Activated CD8-positive, alpha-beta T cell treated with anti-CD3 and anti-CD28 coated beads, Interleukin-2, amount 10 ng/mL, durations not matched to agents 7 days and 5 days (primary cell): ENCODE measurements at places on chromosomes 6 and 20. TPM values are rescaled to one million over a fixed set of nuclear protein-coding genes. Genes with fewer than 3 reads are reported as not detected.

DNA sequence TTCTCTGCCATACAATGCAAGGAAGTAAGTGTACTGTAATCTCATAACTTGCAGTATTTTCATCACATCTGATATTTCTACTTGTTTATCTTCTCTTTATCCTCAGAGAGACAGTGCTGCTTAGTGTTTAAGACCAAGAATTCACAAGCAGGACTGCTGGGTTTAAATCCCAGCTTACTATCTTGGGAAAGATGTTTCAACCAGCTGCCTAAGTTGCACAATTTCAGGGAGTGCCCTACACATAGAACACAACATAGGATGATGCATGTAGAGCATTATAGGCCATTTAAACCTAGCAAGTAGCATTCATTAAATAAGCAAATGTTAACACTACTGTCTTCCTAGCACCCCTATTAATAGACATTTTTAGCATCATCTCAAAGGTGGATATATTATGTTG is 205.2 kb upstream of the CEP162 start:
- no peak for DNase-seq

DNA sequence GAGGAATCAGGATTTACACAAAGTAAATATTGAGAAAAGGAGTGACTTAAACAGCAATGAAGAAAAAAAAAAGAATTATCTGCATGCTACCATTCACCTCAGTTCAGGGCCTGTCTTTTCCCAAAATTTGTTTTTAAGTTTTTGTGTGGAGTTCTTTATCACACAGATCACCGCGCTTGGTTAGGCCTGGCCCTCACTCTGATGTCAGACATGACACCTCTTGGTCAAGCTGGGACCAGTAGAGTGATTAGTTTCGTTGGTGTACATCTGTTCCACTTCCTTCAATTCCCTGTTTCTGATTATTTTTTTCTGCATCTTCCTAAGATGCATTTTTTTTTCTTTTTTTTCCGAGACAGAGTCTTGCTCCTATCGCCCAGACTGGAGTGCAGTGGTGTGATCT is 34.9 kb upstream of the HIVEP1 start:
- no peak for DNase-seq

GRCh38 chr20:56896447-56896846 is 267.3 kb downstream of the TFAP2C start:
- no peak for DNase-seq

C6orf58 gene
- total RNA-seq = not detected

SLC35D3 gene
- not detected for total RNA-seq

TAB2 gene
- total RNA-seq = 113 TPM

ABHD16B gene
- total RNA-seq = not detected
